Lower lobe of right lung (tissue), 2 donors: ENCODE measurements at places on chromosomes 6 and 20. TPM values are rescaled to one million over a fixed set of nuclear protein-coding genes. Genes with fewer than 3 reads are reported as not detected.

KHDC1L gene
- not detected for total RNA-seq

CLPSL1 gene
- not detected for total RNA-seq

CITED2 gene
- 275 TPM for total RNA-seq

ADA gene
- total RNA-seq: 7.7 TPM

RAB44 gene
- 0.95 TPM for total RNA-seq

HNF4A gene
- total RNA-seq: 0.18 TPM

DNA sequence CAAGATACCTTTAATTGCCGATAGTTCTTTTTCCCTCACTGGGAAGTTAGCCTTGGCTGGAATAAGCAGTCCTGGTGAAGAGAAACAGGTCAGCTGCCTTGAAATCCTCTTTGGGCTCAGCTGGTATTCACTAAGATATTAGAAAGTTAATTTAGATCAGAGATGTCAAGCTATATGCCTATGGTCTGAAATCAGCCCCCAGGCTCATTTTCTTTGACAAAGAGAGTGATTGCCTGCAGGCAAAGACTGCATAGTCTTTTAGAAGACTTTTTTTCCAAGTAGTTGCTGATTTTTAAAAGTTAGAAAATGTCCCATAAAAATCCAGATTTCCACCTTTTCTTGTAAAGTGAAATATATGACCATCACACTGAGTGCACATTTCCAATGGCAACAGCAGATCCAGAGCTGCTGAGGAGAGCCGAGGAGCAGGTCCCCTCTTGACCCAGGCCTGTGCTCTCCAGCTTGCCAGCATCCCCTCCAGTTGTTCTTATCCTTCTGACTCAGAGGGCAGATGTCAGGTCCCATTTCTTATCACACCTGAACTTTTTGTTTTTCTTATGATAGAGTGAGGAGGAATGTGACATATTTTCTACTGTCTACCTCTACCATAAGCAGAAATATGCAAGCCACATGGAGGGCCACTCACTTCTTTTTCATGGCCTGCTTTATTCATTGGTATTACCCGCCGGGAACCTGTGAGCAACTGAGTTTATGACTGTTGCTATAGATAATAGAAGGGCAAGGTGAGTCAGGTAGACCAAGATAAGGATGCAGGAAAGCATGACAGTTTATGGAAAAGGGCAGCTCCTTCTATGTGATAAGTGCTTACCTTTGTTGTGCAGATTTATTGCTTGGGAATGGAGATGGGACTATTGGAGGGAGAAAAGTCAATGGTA lies 17.6 kb upstream of the L3MBTL3 start:
- no peaks in the 10 kb centered on the region for H3K4me1 ChIP-seq
- H3K36me3 ChIP-seq: no peaks in the 10 kb centered on the region
- no peak for DNase-seq
- no peak overlapping the region for H3K27ac ChIP-seq

- DNase-seq: no peak
- H3K27me3 ChIP-seq: no peaks in the 10 kb centered on the region
- H3K36me3 ChIP-seq: no peaks in the 10 kb centered on the region
- H3K27ac ChIP-seq: no peak overlapping the region
- H3K4me3 ChIP-seq: no peak overlapping the region
- no peaks in the 10 kb centered on the region for H3K4me1 ChIP-seq
Measured at GRCh38 chr20:13644010-13644409, 5.3 kb upstream of the TASP1 start.

DNA sequence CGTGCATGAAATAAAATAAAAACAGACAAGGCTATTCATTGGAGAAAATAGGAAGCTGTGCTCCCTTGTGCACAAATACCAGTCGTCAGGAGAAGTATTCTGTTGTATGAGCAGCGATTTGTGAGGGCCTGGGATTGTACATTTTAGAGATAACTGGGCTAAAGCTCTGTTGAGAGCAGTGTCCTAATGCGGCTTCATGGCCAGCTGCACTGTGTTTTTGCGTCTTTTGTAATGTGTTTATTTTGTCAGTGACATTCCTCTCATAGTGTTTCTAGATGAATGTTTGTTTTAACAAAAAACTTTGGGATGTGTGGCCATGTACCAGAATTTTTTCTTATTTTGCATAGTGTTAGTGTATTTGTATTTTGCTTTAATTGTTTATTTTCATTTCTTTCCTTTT lies 14.8 kb downstream of the ERMARD start:
- DNase-seq: no peak
- H3K4me1 ChIP-seq: no peaks in the 10 kb centered on the region
- H3K4me3 ChIP-seq: no peak overlapping the region
- peaks cover 83% of the 10 kb centered on the region for H3K36me3 ChIP-seq
- peak overlapping the region; percentile 42 for H3K27ac ChIP-seq
- no peaks in the 10 kb centered on the region for H3K27me3 ChIP-seq

GRCh38 chr20:19565736-19566135 lies 192.3 kb upstream of the RIN2 start:
- no peaks in the 10 kb centered on the region for H3K27me3 ChIP-seq
- H3K4me3 ChIP-seq: no peak overlapping the region
- H3K4me1 ChIP-seq: no peaks in the 10 kb centered on the region
- H3K27ac ChIP-seq: no peak overlapping the region

DNA sequence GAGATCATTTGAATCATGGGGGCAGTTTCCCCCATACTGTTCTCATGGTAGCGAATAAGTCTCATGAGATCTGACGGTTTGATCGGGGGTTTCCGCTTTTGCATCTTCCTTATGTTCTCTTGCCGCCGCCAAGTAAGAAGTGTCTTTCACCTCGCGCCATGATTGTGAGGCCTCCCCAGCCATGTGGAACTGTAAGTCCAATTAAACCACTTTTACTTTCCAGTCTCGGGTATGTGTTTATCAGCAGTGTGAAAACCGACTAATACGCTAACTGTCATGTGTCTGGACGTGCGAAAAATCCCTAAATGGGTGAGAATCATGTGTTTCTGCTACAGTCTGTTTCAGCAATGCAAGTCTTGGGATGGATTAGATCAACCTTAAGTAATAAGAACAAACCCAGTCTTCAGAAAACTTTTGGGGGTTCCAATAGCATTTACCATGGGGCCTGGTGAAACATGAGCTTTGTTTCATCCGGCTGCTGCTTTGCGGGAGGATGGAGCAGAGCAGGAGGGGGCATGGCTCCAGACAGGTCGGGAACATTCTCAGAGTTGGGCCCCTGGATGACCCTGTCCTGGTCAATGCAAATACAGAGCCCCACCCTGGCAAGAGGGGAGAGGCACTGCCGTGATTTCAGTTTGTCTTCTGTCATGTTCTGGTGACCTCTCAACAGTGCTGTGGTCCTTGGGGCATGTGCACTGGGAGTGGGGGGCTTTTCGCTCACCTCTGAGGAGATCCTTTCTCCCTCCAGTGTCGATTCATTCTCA lies 41.5 kb downstream of the CTCFL start:
- no peak overlapping the region for H3K27ac ChIP-seq
- peaks cover 5% of the 10 kb centered on the region for H3K4me1 ChIP-seq
- no peaks in the 10 kb centered on the region for H3K36me3 ChIP-seq

DNA sequence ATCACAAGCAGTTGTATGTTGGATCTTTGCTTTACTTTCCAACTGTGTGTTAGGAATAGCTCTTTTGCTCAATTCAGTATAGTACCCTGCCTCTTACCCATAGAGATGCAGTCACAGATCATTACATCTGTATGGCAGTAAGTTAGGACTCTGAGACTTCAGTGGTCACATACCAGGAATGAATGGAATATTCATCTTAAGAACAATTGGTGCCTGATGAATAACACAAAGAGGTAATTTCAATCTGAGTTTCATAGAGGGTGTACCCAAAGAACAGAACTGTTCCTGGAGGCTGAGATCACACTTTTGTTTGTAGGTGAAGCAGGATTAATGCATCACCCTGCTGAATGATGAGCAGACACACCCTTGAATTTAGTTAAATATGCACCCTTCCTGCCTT lies 28.7 kb upstream of the KIF13A start:
- H3K36me3 ChIP-seq: no peaks in the 10 kb centered on the region
- H3K27me3 ChIP-seq: peaks cover 5% of the 10 kb centered on the region
- no peak overlapping the region for H3K4me3 ChIP-seq
- H3K27ac ChIP-seq: no peak overlapping the region
- H3K4me1 ChIP-seq: no peaks in the 10 kb centered on the region
- no peak for DNase-seq

GRCh38 chr20:38043512-38044300 lies 10.2 kb downstream of the RPRD1B start:
- H3K27ac ChIP-seq: no peak overlapping the region
- no peaks in the 10 kb centered on the region for H3K27me3 ChIP-seq

- H3K36me3 ChIP-seq: no peaks in the 10 kb centered on the region
- H3K27ac ChIP-seq: no peak overlapping the region
- DNase-seq: no peak
- no peaks in the 10 kb centered on the region for H3K4me1 ChIP-seq
- peaks cover 8% of the 10 kb centered on the region for H3K27me3 ChIP-seq
- H3K4me3 ChIP-seq: no peak overlapping the region
Measured at GRCh38 chr6:41189967-41190366, 11.0 kb downstream of the TREML2 start.

- H3K36me3 ChIP-seq: no peaks in the 10 kb centered on the region
- no peak overlapping the region for H3K27ac ChIP-seq
- no peaks in the 10 kb centered on the region for H3K4me1 ChIP-seq
- H3K27me3 ChIP-seq: no peaks in the 10 kb centered on the region
Measured at GRCh38 chr6:16840291-16840690, 79.0 kb upstream of the ATXN1 start.

GRCh38 chr20:46683011-46683667 lies 6.1 kb downstream of the TP53RK start:
- H3K4me1 ChIP-seq: peaks cover 51% of the 10 kb centered on the region
- no peaks in the 10 kb centered on the region for H3K27me3 ChIP-seq
- no peak for DNase-seq
- H3K27ac ChIP-seq: no peak overlapping the region
- peaks cover 31% of the 10 kb centered on the region for H3K36me3 ChIP-seq

DNA sequence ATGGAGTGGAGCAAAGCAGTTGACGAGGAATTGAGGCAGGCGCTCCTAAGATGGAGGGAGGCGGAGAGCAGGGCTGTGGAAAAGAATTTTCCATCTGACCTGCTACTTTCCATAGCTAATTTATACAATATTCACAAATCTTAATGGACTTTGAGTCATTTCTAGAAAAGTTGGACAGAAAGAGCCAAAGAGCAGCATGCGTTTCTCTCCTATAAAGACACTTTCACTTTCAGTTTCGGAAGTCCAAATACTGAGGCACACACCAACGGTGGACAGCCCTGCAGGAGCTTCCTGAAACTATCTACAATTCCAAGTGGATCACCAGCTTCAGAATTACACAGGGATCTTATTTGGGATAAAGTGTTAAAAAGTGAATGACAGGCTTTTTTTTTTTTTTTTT lies 43.5 kb downstream of the PANK2 start:
- peak overlapping the region; percentile 47 for H3K4me3 ChIP-seq
- DNase-seq: no peak
- H3K27me3 ChIP-seq: no peaks in the 10 kb centered on the region
- H3K36me3 ChIP-seq: peaks cover 5% of the 10 kb centered on the region
- H3K4me1 ChIP-seq: peaks cover 75% of the 10 kb centered on the region

DNA sequence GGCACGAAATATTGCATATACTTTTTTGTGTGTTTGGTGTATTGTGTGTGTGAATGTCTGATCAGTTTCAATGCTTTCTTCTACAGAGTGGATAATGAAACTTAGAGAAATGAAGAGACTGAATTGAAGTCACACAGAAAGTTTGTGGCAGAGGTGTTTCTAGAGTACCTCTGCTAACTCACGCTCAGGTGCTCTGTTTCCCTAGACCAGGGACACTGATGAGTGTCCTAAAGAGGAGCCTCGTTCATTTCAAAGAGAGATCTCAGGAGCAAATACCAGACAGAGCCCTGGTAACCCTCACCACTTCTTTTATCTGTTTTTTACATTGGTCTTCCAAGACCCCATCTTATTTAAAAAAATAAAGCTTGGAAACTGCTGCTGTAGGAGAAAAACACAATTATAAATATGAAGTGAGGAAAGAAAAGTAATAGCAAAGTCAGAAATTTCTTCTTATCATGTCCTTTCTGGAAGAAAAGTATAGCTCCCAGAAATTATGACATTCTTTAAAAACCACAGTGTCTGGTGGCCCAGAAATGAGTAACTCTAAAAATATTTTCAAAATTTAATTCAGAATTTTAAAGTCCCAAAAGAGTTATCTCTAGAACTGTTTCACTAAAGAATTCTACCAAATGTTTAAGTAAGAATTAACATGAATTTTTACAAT lies 720.6 kb downstream of the RFPL4B start:
- no peak for DNase-seq
- no peak overlapping the region for H3K4me3 ChIP-seq
- no peaks in the 10 kb centered on the region for H3K4me1 ChIP-seq
- no peaks in the 10 kb centered on the region for H3K36me3 ChIP-seq
- H3K27ac ChIP-seq: no peak overlapping the region
- H3K27me3 ChIP-seq: no peaks in the 10 kb centered on the region

GRCh38 chr20:47656318-47656717 lies 129.0 kb downstream of the SULF2 start:
- no peak overlapping the region for H3K4me3 ChIP-seq
- no peak for DNase-seq
- no peaks in the 10 kb centered on the region for H3K27me3 ChIP-seq
- no peak overlapping the region for H3K27ac ChIP-seq
- H3K36me3 ChIP-seq: peaks cover 82% of the 10 kb centered on the region

DNA sequence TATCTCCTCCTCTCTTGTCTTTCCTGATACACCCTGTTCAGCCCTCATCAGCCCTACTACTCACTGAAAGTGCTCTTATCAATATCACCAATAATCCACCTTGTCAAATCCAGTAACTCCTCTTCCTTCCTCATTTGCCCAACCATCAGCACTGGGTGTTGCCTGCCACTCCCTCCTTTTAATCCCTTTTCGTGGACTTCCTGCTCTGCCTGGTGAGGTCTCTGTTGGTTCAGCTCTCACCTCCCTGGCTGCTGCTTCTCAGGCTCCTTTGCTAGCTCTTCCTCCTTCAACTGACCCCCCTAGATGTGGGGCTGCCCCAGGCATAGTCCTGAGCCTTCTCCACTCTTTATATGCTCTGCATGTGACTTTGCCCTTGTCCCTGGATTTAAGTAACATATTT lies 92.5 kb downstream of the PREP start:
- H3K27ac ChIP-seq: no peak overlapping the region
- H3K4me1 ChIP-seq: no peaks in the 10 kb centered on the region
- peaks cover 21% of the 10 kb centered on the region for H3K36me3 ChIP-seq
- H3K4me3 ChIP-seq: no peak overlapping the region
- no peaks in the 10 kb centered on the region for H3K27me3 ChIP-seq

GRCh38 chr6:106849676-106850332 lies 124.7 kb downstream of the CD24 start:
- H3K4me3 ChIP-seq: no peak overlapping the region
- no peaks in the 10 kb centered on the region for H3K27me3 ChIP-seq
- no peaks in the 10 kb centered on the region for H3K4me1 ChIP-seq
- no peaks in the 10 kb centered on the region for H3K36me3 ChIP-seq
- no peak overlapping the region for H3K27ac ChIP-seq

DNA sequence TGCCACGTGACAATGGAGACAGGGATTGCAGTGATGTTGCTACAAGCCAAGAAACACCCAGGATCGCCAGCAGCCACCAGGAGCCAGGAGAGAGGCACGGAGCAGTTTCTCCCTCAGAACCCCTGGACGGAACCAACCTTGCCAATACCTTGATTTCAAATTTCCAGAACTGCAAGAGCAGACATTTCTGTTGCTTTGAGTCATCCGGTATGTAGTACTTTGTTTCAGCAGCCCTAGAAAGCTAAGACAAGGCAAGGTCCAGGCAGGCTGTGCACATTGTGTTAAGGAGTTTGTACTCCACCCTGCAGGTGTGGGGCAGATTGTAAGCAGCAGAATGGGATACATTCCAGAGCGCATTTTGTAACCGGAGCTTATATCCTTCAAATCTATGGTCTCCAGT lies 48.3 kb downstream of the TRERF1 start:
- H3K4me1 ChIP-seq: peaks cover 14% of the 10 kb centered on the region
- H3K36me3 ChIP-seq: no peaks in the 10 kb centered on the region
- no peak overlapping the region for H3K4me3 ChIP-seq
- DNase-seq: no peak
- no peaks in the 10 kb centered on the region for H3K27me3 ChIP-seq

GRCh38 chr6:106626485-106626884 lies 2.8 kb downstream of the RTN4IP1 start:
- H3K27me3 ChIP-seq: no peaks in the 10 kb centered on the region
- DNase-seq: no peak
- peaks cover 17% of the 10 kb centered on the region for H3K4me1 ChIP-seq
- no peak overlapping the region for H3K27ac ChIP-seq
